ENCODE measurements at places on chromosomes 1 and 21. TPM values are rescaled to one million over a fixed set of nuclear protein-coding genes. Genes with fewer than 3 reads are reported as not detected.

- H3K4me1 ChIP-seq = peaks cover 8% of the 10 kb centered on the region
- no peak overlapping the region for H3K4me3 ChIP-seq
- H3K27me3 ChIP-seq = no peaks in the 10 kb centered on the region
- peaks cover 33% of the 10 kb centered on the region for H3K36me3 ChIP-seq
Measured at GRCh38 chr1:113106910-113107309, 33.9 kb downstream of the LRIG2 start.

- no peak overlapping the region for H3K27ac ChIP-seq
- peaks cover 26% of the 10 kb centered on the region for H3K4me1 ChIP-seq
- H3K27me3 ChIP-seq = no peaks in the 10 kb centered on the region
- peak; percentile 69 for DNase-seq
- H3K36me3 ChIP-seq = no peaks in the 10 kb centered on the region
- no peak overlapping the region for H3K4me3 ChIP-seq
Measured at GRCh38 chr1:52659356-52659755, 26.4 kb downstream of the SHISAL2A start.

GRCh38 chr1:34984793-34985608 is at the start of gene TMEM35B:
Gene TMEM35B (minus strand): TSS chr1:34985347. CDS start chr1:34985305, 42 bp downstream.
- H3K4me3 ChIP-seq = peak within 1 kb of the TSS; percentile 79
- peaks cover 11% of the 10 kb centered on the region for H3K4me1 ChIP-seq
- peak within 1 kb of the TSS; percentile 83 for H3K27ac ChIP-seq
- no peaks in the 10 kb centered on the region for H3K27me3 ChIP-seq

DNA sequence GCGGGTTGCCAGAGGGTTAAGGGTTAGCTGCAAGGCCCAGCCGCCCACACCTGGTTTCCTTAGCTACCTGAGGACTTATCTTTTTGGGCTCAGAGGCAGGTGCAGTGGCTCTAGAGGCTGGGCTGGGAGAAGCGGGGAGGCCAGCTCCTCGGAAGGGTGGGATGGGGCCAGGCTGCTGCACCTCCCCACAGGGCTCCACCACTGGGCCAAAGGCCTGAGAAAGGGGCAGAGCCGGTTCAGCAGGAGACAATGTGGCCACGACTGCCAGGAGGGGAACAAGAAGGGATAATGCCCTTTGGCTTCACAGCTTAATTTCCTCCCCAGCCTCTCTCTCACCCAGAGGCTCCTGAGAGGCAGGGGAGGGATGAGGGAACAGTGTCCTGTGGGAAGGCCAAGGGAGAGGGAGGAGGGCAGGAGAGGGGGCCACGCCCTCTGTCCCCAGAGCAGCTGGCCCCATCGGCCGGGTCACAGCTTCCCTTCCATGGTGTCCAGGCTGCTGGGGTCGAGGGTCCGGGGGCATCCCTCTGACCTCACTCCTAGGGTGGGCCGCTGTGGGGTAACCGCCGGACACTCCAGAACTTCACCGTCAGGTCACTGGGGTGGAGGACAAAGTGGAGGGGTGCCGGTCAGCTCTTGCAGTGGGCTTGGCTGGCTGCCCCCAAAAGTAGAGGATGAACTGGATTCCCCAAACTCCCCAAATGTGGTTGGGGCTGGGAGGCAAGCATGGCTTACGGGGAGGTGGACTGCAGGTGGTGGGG is 50.4 kb downstream of the KIF21B start:
- H3K36me3 ChIP-seq = no peaks in the 10 kb centered on the region
- DNase-seq = no peak
- H3K4me3 ChIP-seq = no peak overlapping the region
- no peaks in the 10 kb centered on the region for H3K4me1 ChIP-seq
- no peak overlapping the region for H3K27ac ChIP-seq

- no peaks in the 10 kb centered on the region for H3K4me1 ChIP-seq
- no peaks in the 10 kb centered on the region for H3K27me3 ChIP-seq
- DNase-seq = no peak
- H3K36me3 ChIP-seq = no peaks in the 10 kb centered on the region
Measured at GRCh38 chr21:45912611-45913417, 68.8 kb upstream of the COL6A1 start.

DNA sequence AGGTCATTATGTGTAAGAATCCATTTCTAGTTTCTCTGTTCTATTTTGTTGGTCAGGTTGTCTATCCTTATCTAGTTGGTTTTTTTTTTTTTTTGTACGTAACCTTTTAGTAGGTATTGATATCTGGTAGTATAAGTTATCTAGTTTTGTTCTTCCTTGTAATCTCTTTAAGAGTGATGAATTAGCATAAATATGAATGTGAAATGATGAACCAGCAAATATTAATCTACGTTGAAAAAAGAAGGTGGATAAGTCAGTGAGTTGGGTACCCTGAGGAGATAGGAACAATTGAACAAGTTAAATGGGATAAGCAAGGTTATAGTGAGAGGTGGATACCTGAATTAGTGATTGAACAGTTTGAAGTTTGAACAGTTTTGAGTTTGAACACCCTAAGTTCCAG is 33.9 kb downstream of the TTC3 start:
- H3K4me3 ChIP-seq = no peak overlapping the region
- H3K36me3 ChIP-seq = peaks cover 7% of the 10 kb centered on the region
- H3K27me3 ChIP-seq = no peaks in the 10 kb centered on the region

PROX1 gene
- 0.22 TPM for total RNA-seq

AK5 gene
- 0.22 TPM for total RNA-seq

SYDE2 gene
- total RNA-seq = 5.3 TPM

GPA33 gene
- 0.22 TPM for total RNA-seq

All from HCT116 (cell line).